Suppressor macrophage treated with lipopolysaccharide for 1 hour (primary cell): ENCODE measurements at places on chromosomes 11 and 22.
A peak's percentile ranks its signal among the peaks of the same experiment; 100 is the strongest.

- DNase-seq = peak; percentile 71
Measured at GRCh38 chr22:31272522-31273446, 19.5 kb downstream of the PIK3IP1 start.

GRCh38 chr22:32737811-32738497 is 63.6 kb upstream of the TIMP3 start:
- DNase-seq = no peak

DNA sequence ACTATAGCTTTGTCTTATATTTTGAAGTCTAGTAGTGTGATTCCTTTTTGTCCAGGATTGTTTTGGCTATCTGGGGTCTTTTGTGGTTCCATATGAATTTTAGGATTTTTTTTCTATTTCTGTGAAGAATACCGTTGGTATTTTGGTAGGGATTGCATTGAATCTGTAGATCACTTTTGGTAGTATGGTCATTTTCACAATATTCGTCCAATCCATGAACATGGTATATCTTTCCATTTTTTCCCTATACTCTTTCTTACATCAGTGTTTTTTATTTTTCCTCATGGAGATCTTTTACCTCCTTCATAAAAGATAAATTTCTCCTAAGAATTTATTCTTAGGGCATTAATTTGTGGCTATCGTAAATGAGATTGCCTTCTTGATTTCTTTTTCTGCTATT is 29.1 kb downstream of the MADD start:
- DNase-seq = no peak

DNA sequence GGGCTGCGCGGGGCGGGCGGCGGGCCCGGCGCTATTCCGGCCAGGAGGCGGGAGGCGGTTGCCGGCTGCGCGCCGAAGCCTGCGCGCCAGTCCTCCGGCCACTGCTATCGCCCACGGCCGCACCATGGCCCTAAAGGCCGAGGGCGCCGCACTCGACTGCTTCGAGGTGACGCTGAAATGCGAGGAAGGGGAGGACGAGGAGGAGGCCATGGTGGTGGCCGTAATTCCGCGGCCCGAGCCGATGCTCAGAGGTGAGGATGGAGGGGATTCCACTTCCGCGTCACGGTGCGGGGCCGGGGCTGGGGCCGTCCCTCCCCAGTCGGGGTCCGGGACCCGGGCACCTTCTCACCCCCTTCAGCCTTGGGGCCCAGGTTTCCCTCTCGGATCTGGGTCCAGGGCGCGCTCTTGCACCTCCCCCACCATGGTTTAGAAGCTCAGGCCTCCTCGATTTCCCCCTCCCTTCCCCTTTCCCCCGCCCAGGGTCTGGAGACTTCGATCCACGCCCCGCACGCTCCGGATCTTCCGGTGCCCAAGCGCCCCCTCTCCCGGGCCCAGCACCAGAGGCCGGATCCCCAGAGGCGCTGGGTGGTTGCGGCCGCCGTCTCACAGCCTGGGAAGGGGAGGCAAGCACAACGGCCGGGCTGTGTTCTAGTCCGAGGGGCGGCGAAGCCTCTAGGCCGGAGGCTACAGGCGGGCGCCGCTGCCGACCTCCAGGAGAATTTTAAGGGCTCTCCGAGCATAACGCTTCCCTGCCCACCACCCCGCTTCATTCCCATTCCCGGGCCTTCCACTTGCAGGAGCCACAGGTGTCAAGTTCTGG is 517 bp downstream of the SPINDOC start:
- no peak for DNase-seq

- no peak for DNase-seq
Measured at GRCh38 chr11:22668005-22668796, 1.8 kb downstream of the GAS2 start.

GRCh38 chr11:92035488-92035887 is 189.1 kb upstream of the FAT3 start:
- DNase-seq = no peak

DNA sequence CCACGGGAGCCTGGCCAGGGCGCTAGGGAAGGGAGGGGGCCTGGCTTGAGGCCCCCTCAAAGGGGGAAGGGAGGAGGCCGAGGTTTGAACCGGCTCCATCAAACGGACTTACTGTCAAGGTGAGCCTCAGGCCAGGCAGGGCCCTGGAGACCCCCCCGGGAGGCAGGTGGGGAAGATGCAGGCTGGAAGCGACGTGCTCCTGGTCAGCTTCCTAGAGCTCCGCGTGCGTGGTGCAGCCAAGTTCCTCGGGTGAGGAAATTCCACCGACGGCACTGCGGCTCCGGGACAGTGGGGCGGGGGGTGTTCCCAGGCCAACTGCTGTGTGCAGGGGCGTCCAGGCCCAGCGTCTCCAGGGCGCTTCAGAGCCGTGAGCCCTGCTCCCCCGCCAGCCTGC is 7.2 kb upstream of the TRABD start:
- DNase-seq = no peak
